ENCODE measurements at places on chromosomes 11 and 22.

DNA sequence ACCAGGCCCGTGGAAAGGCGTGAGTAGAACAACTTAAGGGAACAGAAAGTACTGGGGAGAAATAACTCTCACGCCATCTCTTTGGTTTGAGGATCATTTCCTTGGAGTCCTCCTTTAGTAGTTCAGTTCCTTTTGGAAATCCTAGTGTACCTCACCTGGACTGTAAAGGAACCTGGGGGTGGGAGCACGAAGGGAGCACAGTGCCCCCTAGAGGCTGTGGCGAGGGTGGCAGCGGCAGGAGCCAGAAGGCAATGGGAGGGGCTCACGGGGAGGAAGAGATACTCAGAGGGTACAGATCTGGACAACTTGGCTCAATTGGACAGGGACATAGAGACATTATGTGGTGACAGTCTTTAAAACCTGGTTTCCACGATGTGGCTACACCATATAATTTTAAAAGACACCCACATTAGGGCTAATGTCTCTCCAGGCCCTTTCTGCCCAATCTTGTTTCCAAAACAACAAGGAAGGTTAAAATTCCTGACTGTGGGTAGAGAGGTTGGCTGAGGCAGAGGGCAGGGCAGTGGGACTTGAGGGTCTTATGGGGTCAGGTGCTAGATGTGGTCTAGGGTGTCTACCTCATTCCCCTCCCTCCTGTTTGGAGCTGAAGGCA, 87.0 kb downstream of the CSNK2A3 start:
- peak; percentile 49 for DNase-seq

DNA sequence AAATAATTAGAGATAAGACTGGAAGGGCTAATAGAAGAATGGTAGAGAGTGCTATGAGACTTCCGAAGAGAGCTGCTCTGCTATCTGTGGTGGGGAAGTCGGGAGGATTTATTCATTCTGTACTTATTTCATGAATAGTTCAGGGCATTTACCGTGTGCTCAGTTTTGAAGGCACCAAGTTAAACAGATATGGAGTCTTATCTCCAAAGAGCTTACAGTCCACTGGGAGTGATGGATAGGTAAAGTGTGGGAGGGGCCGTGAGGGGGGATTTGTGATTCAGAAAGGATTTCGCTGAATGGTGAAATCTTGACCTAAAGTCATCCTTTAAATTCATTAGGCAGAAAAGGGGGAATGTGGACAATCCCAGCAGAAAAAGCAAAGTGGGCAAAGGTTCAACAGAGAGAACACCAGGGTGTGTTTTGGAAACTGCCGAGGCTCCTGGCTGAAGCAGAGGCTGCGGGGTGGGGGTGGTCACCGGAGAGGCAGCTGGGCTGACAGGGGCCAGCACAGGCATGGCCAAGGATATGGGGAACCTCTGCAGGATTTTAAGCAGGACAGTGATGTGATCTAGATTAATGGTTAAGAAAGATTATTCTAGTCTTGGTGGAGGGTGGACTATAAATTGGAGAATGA, 91.2 kb downstream of the UBASH3B start:
- no peak for DNase-seq

DNA sequence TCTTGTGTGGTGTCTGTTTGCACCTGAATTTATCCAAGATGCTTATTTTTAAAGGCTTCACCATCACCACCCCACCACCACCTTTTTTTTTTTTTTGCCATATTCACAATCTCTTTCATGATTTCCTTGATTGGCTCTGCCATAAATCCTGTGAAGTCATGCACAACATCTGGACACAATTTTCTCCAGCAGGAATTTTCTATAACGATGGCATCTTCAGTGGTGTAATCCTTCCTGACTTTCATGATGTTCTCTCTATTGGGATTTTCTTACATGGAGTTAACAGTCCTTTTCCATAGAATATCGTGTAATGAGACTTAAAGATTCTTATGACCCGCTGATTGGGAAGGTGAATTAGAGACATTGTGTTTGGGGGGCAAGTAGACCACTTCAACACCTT, 17.8 kb downstream of the ZFP91 start:
- DNase-seq: no peak

GRCh38 chr11:30344085-30344484, 21.2 kb downstream of the ARL14EP start:
- DNase-seq: no peak

Data from effector memory CD8-positive, alpha-beta T cell (primary cell).